ENCODE measurements at places on chromosomes 7 and 10. TPM values are rescaled to one million over a fixed set of nuclear protein-coding genes. Genes with fewer than 3 reads are reported as not detected.

The CRTAC1 gene
- total RNA-seq = 0.28 TPM

The ACSM6 gene
- total RNA-seq = not detected

The ZNF488 gene
- not detected for total RNA-seq

The OR2A42 gene
- not detected for total RNA-seq

The RADIL gene
- total RNA-seq = 0.38 TPM

The DCLRE1C gene
- total RNA-seq = 9.0 TPM

The ANKRD61 gene
- under 0.01 TPM for total RNA-seq

The GCK gene
- 0.38 TPM for total RNA-seq

The C7orf33 gene
- total RNA-seq = not detected

The NME8 gene
- not detected for total RNA-seq

The VPS37D gene
- 2.3 TPM for total RNA-seq

The TMEM229A gene
- total RNA-seq = not detected

The OPALIN gene
- total RNA-seq = not detected

The NXPH1 gene
- not detected for total RNA-seq

The CYP3A4 gene
- not detected for total RNA-seq

The NT5C2 gene
- total RNA-seq = 72.4 TPM

The FXYD4 gene
- not detected for total RNA-seq

The GOLGA7B gene
- total RNA-seq = not detected

The CPEB3 gene
- total RNA-seq = 0.85 TPM

The GJD4 gene
- total RNA-seq = not detected

The OIT3 gene
- under 0.01 TPM for total RNA-seq

The CD36 gene
- total RNA-seq = 406 TPM

The ZNF467 gene
- total RNA-seq = 0.77 TPM

The SUMF2 gene
- 118 TPM for total RNA-seq

The PLXNA4 gene
- 7.9 TPM for total RNA-seq

The CPA2 gene
- total RNA-seq = not detected

The ICA1 gene
- not detected for total RNA-seq

The ASB10 gene
- total RNA-seq = not detected

The CREB5 gene
- total RNA-seq = 2.5 TPM

The CRYGN gene
- 0.56 TPM for total RNA-seq

The CPVL gene
- total RNA-seq = 0.58 TPM

The STEAP2 gene
- total RNA-seq = 36.9 TPM

The DYDC1 gene
- total RNA-seq = not detected

The SPDYE9 gene
- not detected for total RNA-seq

The HABP2 gene
- 0.19 TPM for total RNA-seq

The TUBB8 gene
- total RNA-seq = not detected

The ASB4 gene
- not detected for total RNA-seq

The TMEM130 gene
- 0.38 TPM for total RNA-seq

The KLF14 gene
- under 0.01 TPM for total RNA-seq

The TMEM225B gene
- 0.85 TPM for total RNA-seq

The VWDE gene
- total RNA-seq = 0.19 TPM

The OR13A1 gene
- total RNA-seq = not detected

The GNGT1 gene
- total RNA-seq = not detected

The SFRP5 gene
- total RNA-seq = not detected

Measured in regular cardiac myocyte (primary cell).